ENCODE measurements at places on chromosomes 6 and 20. TPM values are rescaled to one million over a fixed set of nuclear protein-coding genes. Genes with fewer than 3 reads are reported as not detected.

DNA sequence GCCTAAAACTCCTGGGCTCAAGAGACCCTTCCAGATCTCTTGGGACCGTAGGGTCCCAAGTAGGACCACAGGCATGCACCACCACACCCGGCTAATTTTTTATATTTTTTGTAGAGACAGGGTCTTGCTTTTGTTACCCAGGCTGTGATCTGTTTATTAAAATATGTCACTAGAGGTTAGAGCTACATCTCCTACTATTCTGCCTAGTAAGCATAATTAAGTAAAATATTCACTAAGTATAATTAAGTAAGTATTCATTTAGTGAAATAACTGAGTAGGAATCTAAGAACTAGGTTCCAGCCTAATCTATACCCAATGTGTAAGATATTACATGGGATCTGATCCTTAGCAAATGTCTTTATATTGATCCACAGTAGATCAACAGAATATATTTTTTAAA lies 40.2 kb upstream of the GCM1 start:
- DNase-seq, result no peak

DNA sequence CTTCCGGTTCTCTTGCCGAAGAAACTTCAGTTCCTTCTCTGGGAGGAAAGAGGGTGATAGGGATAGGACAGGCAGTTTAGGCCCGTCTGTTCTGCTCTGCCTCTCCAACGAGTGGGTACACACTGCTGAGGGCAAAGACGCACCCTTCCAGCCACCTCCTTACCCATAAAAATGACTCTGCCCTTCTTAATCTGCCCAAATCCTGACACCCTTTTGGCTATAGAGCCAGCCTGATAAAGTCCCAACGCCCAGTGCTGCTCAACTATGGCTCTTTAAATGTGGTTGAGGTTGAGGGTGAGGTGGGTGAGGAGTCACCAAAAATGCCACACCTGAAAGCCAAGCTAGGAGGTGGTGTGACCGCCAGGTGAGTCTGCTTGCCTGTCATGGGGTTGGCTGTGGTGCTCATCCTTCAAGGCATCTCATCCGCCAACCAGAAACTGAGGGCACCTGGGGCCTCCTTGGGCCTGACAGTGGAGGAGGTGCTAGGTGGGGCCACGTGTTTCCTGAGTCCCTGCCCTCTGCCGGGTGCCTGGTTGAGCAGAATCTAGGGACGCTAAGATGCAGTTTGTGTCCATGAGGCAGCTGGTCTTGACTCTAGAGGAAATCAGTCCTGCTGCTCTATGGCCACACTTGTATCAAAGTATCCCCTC lies 16.3 kb downstream of the CCDC167 start:
- DNase-seq, result no peak

GRCh38 chr6:144582939-144583613 lies 297.9 kb downstream of the UTRN start:
- DNase-seq, result peak; percentile 58

PNISR gene
- total RNA-seq, result 112 TPM
